AG09309 (cell line): ENCODE measurements at places on chromosomes 2 and 18.

DNA sequence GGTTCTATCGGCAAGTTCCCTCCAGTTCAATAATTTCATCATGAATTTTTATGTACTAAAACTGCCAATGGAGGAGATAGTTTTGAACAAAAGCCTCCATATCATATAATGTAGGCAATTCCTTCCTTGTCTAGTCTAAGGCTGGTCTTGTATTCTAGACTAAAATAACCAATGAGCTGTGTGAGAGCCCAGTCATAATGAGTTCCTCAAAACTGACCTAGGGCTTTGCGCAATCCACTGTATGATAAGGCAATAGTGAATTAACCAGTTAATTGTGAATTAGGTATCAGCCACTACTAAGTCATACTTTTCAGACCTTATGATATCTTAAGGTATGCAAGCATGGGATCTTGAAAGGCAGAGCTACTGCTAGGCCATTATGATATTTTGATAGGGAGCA is 7.6 kb upstream of the UXS1 start:
- no peak for DNase-seq

DNA sequence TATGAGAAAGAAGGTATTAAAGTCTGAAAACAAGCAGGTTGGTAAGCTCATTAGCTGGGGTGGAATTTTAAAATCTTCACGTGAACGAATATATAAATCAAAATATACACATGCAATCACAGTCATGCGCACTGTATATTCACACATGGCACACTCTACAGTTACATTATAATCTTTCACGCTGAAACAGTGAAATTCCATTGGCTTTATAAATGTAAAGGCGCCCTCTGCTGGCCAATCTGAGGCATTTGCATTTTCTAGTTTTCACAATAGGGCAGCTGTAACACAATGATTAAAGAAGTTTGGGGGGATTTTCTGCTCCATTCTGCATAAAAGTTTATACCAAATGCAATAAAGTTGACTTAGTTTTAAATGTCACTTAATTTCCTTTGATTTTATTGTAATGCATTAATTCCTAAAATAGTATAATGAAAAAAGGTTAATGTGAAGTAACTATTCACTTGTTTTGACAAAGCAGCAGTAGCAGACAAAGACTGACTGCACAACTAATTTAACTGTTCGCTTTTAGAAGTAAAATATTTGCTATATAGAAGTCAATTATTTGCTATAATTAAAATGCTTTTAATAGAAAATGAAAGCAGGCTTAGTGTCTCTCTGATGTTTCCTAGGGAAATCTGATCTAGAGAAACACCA is 17.2 kb downstream of the IFIH1 start:
- DNase-seq, result no peak

GRCh38 chr2:38191516-38191915 is 115.6 kb upstream of the CYP1B1 start:
- no peak for DNase-seq

DNA sequence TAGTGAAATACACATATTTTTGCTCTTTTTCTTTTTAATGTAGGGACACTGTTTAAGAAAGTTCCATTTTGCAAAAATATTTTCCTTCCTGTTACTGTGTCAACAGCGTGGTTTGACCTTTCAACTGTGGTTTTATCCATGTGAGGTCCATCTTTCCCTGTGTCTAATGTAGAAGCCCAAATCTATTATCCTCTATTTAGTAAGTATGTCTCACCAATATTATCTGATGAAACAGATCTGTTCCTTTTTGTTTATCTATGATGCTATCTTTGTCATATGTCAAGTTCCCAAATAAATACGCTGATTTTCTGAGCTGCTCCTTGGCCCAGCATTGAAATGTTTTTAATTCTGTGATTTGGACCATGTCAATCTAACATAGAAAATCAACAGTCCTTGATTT is 3.5 kb upstream of the ARHGAP15 start:
- no peak for DNase-seq

DNA sequence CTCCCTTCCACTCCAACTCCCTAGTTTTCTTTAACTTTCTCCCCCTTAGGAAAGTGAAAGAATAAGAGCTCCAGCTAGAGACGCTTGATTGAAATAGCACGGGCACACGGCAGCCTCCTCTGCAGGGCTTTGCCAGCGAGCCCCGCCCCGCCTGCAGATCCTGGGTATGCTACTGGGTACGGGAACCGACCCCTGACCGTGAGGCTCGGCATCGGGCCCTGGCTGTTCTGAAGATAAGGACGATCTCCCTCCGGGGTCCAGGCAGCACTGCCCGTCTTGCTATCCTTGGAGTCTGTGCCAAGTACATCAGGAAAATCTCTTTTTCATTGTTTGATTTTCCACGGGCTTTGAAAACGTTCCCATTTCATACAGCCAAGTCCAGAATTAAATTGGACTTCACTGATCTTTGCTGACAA is 284.5 kb downstream of the MTX2 start:
- DNase-seq, result no peak

DNA sequence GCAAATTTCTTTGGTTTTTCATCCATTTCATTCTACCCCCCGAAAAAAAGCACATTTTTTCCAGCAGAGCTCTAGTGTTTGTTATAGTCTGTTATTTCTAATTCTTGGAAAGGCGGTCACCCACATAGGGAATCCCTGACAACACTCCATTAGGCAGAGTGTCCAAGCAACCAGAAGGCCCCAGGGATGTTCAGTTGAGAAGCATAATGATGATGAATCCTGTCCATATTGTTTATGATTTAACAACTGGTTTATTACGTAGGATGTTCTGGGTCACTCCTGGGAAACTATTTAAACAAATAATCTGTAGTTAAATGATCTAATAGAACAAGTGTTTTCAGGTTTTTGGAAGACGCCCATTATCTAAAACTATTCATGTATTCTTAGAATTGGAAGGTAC is 388.7 kb downstream of the TNS1 start:
- no peak for DNase-seq

DNA sequence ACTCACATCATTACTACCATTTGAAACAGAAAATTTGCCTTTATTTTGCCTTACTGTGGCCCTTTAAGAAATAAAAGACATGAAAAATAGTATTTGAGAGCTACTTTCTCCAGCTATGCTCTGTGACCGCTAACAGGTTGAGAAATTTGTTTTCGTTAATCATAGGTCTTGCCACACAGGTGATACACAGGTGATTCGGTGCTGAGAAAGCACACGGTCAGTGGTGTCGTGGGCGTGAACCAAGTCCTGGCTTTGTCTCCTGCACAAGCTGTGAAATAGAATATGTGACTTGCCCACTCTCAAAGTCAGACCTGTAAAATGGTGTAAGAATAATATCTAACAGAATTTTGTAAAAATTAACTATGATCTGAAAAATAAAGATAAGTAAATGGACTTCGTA is 155.3 kb upstream of the SLC39A10 start:
- no peak for DNase-seq

GRCh38 chr2:218834685-218835084 is 3.1 kb upstream of the PRKAG3 start:
- no peak for DNase-seq

- no peak for DNase-seq
Measured at GRCh38 chr18:40676668-40677067, 1278.4 kb upstream of the PIK3C3 start.

DNA sequence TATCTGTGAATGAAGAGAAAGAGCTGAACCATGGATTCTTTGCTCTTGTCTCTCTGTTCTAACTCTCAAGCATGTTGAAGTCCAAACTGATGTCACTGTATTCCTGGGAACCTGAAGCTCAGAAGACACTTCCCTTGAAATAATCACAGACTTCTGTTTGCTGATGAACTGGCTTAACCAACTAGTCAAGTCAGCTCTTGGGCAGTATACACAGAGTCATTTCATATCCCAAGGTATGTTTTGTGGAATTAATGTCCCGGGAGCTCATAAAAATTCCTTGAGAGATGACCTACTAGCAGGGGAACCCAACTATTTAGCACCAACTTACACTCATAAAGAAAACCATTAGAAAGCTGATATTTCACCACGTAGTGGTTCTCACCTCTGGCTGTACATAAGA is 156.6 kb downstream of the NR4A2 start:
- no peak for DNase-seq

- DNase-seq, result no peak
Measured at GRCh38 chr2:20164734-20165478, 60.0 kb downstream of the SDC1 start.

GRCh38 chr2:208565690-208566416 is 159.3 kb downstream of the PTH2R start:
- DNase-seq, result no peak

GRCh38 chr2:159795841-159796690 is 1.9 kb downstream of the CD302 start:
- no peak for DNase-seq

DNA sequence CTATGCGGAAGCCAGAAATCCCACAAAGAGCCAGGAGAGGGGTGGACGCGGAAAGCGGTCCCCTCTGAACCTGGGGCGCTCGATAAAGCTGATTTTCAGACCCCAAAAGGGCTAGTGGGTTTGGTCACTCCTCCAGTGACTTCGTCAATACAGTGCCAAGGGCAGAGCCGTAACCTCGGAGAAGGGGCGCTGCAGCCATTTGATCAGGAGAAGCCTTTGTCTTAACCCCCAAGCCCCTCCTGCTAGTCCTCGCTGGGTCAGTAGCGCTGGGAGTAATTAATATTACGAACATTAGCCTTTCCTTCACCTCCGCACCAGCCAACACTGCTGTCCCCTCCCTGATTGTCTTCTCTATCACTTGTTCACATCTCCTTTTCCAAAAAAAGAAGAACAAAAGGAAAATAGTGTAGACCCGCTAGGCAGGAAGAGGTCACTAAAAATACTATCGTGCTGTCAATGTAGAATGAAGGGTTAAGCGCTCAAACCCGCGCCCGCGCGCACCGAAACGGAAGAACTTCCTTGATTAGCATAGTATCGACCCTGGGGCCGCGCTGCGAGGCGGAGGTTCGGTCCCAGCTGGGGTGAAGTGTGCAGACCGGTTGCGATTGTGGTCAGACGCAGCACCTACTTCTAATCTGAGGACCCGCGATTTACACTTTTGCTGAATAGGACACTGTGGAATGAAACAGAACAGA is 63.2 kb upstream of the MAPRE2 start:
- no peak for DNase-seq

GRCh38 chr2:203097735-203098134 is 83.1 kb downstream of the NBEAL1 start:
- DNase-seq, result no peak

DNA sequence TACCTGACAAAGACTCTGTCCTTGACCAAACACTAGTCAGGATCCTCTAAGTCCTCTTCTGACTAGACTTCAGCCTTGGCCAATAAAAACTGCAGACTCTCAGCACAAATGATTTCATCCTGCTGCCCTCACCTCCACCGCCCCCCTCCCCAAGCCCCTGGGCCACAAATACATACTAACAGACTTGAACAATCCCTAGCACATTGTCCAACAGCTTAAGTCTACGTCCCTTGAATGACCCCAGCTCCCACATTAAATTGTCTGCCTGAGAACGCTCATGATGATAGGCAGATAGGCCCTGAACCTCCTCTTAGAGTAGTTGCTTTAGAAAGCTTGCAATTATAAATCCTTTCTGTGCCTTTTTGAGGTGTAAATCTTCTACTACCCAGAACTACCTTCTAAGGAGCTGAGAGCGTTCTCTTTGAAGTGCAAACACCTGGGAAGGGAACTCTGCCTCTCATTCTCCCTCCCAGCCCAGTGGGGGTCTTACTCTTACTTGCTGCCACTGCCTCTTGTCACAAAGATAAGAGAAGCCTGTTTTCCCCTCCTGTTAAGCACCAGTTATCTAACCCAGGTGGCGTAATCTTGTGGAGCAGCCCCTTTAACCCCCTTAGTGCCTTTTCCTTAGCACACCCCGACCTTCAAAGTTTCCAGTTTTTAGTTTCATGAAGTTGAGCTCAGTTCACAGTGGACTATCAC is 1225.6 kb downstream of the LRP1B start:
- DNase-seq, result no peak

DNA sequence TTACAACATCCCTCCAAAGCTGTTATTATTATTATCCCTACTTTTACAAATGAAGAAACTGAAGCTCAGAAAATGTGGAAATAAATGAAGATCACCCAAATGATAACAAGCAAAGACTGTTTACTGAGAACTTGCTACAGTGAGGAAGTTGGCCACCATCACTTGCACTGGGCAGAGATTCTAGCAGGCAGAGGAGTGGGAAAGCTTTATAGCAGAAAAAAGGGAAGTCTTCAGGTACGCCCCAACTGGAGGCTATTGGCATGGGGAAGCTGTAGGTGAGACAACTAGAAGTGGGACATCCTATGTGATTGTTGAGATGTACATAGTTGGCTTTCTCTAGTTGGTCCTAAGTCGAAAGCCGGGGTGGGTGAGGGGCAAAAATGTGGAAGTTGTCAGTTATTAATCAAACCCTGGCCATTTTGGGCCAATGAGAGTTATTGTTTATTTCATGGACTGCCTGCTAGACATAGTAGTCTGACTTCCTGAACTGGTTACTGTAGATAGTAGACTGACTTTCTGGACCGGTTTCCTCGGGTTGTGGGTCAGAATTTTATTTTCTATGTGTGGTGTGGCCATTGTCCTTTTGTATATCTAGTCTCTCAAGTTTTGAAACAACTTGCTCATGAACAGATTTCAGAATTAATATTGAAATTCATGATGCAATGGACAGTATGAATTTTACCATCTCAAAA is 40.2 kb upstream of the STAT4 start:
- DNase-seq, result no peak

DNA sequence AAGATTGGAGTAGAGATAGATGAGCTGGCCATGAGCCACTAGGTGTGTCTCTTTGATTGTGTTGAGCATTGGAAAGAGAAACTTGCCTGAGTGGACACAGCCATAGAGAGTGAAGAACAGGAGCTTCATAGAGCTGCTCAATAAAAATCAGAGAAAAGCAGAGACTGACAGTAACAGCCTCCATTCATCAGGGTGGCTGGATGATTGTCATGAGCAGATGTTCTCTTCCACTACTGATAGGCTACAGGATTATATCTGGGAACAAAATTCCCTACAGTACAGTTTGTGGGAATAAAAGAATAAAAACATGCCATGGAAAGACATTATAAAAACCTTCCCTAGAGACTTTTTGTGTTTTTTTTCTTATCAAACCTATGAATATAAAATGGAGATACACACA is 404.8 kb upstream of the ACVR2A start:
- no peak for DNase-seq

- no peak for DNase-seq
Measured at GRCh38 chr2:55581435-55581834, 36.0 kb downstream of the PPP4R3B start.

DNA sequence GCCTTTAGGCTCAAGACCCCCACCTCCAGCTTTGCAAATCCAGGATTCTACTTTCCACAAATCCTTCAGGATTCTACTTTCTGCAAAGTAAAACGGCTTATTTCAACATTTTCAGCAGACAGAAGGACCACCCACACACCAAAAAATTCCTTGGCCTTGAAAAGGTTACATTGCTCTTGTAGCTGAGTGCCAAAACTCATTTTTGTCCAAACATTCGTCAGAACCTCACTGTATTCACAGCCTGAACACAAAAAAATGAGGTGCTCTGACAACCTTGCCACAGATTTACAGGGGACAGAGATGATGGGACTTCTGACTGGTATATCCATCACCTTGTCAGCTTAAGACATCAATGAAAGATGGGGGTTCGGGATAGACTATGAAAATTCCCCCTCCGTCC is 63.0 kb upstream of the COX7A2L start:
- DNase-seq, result peak; percentile 3
